ENCODE measurements at places on chromosomes 5 and 9.

DNA sequence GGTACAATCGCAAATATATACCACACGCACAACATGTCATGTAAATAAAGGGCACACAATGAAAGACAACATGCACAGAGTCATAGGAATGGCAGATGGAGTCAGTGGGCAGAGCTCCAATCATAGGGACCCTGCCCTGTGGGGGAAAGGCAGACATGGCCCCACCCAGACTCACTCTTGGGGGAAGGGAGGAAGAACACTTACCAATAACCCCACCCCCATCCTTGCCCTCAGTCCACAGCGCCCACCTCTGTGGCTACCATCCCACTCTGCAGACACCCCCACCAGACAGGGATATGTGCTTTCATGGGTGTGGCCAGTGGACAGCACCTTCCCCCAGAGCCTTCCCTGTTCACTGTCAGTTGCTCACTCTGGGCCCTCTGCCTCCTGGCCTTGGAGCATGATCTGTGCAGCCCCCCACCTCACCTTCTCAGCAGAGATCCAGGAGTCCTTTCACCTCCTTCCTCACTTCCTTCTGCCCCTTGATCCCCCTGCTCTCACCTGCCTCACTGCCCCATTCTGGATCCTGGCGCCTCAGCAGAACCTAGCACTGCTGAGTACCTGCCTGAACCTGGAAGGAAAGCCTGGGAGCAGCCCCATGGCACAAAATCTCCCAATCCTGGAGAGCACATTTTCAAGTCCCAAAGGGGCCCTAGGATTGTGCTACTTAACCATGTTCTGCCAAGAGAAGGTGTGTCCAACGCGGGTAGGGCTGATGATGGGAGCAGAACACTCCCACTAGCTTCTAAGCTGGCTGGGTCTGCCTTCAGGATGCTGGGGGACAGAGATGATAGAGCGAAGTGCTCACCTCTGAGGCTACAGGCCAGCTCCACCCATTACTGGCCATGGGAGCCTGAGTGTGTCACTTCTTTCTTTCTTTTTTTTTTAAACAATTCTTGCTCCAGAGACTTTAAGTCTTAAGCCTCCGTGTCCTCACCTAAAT is 1.5 kb upstream of the PHF19 start:
- peak overlapping the region; percentile 80 for H3K4me3 ChIP-seq
- DNase-seq: no peak
- no peaks in the 10 kb centered on the region for H3K27me3 ChIP-seq
- H3K36me3 ChIP-seq: peaks cover 9% of the 10 kb centered on the region
- H3K27ac ChIP-seq: peak overlapping the region; percentile 95
- H3K4me1 ChIP-seq: peaks cover 27% of the 10 kb centered on the region

DNA sequence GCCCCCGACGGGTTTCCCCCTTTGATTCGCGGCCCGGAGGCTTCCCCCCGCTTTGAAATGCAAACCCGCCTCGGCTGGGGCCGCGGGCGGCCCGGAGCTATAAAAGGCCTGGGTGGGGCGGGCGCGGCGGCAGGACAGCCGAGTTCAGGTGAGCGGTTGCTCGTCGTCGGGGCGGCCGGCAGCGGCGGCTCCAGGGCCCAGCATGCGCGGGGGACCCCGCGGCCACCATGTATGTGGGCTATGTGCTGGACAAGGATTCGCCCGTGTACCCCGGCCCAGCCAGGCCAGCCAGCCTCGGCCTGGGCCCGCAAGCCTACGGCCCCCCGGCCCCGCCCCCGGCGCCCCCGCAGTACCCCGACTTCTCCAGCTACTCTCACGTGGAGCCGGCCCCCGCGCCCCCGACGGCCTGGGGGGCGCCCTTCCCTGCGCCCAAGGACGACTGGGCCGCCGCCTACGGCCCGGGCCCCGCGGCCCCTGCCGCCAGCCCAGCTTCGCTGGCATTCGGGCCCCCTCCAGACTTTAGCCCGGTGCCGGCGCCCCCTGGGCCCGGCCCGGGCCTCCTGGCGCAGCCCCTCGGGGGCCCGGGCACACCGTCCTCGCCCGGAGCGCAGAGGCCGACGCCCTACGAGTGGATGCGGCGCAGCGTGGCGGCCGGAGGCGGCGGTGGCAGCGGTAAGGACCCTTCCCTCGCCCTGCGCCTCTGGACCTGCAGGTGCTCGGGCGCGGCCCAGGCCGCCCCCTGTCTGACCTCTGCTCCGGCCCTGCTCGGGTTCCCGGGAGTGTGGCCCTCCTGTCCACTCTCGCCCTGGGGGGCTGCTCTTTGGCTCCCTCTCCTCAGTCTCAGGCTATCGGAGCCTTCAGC is at the start of gene CDX1:
TSS of gene CDX1 (plus strand) at position 129 of the 862 bp plus-strand sequence. CDS start at position 228, 99 bp downstream.
- DNase-seq: no peak
- H3K36me3 ChIP-seq: no peaks in the 10 kb centered on the region
- no peaks in the 10 kb centered on the region for H3K4me1 ChIP-seq
- no peak within 1 kb of the TSS for H3K27ac ChIP-seq
- no peak within 1 kb of the TSS for H3K4me3 ChIP-seq

GRCh38 chr9:2991292-2991691 is 147.4 kb upstream of the PUM3 start:
- H3K36me3 ChIP-seq: no peaks in the 10 kb centered on the region
- H3K4me3 ChIP-seq: no peak overlapping the region
- no peak overlapping the region for H3K27ac ChIP-seq

GRCh38 chr5:109550077-109550476 is 139.7 kb upstream of the MAN2A1 start:
- no peak for DNase-seq
- no peaks in the 10 kb centered on the region for H3K36me3 ChIP-seq
- H3K27me3 ChIP-seq: no peaks in the 10 kb centered on the region
- no peaks in the 10 kb centered on the region for H3K4me1 ChIP-seq
- no peak overlapping the region for H3K4me3 ChIP-seq
